Panc1 (cell line): ENCODE measurements at places on chromosomes 11 and 22.

GRCh38 chr22:36478966-36479365 lies 2.5 kb downstream of the TXN2 start:
- no peak overlapping the region for H3K27ac ChIP-seq
- peaks cover 7% of the 10 kb centered on the region for H3K4me1 ChIP-seq
- no peak overlapping the region for H3K4me3 ChIP-seq
- no peaks in the 10 kb centered on the region for H3K27me3 ChIP-seq

DNA sequence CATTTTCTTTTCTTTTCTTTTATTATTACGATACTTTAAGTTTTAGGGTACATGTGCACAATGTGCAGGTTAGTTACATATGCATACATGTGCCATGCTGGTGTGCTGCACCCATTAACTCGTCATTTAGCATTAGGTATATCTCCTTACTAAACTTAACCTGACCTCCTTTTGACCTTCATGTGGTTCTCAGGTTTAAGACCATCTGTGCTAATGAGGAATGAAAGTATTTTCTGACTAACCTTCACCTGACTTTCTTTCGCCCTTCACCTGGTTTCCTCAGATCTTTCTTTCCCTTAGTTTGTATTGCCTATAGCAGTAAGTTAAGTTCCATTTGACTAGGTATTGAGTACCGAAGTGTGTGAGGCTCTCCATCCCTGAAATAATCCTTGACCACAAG lies 6.5 kb downstream of the EXPH5 start:
- H3K27ac ChIP-seq: no peak overlapping the region
- H3K36me3 ChIP-seq: no peaks in the 10 kb centered on the region
- no peak for DNase-seq
- H3K27me3 ChIP-seq: peaks cover 13% of the 10 kb centered on the region

DNA sequence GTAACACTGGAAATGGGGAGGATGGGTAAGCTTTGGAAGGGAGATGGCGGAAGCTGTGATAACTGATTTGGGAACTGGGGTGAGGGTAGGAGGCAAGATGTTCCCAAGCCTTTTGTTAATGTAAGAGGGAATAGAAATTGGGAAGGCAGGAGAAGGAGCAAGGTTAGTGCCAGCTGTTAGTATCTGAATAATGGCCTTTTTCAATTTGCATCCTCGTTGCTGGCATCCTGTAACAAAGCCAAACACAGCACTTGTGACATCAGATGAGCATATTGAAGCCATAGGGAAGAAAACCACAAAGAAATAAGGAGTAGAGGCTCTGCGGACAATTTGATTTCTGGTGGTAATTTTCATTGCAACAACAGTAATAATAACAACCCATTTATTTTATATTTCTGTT lies 70.9 kb upstream of the CLMP start:
- no peaks in the 10 kb centered on the region for H3K36me3 ChIP-seq
- H3K4me1 ChIP-seq: peaks cover 7% of the 10 kb centered on the region; the same call in 1 of the 2 replicates
- peaks cover 11% of the 10 kb centered on the region for H3K27me3 ChIP-seq
- DNase-seq: no peak
- no peak overlapping the region for H3K27ac ChIP-seq

GRCh38 chr11:119511614-119512306 lies 88.8 kb upstream of the THY1 start:
- H3K27me3 ChIP-seq: peaks cover 10% of the 10 kb centered on the region; the same call in 1 of the 2 replicates
- DNase-seq: no peak
- H3K4me3 ChIP-seq: no peak overlapping the region
- no peaks in the 10 kb centered on the region for H3K4me1 ChIP-seq
- H3K27ac ChIP-seq: no peak overlapping the region
- no peaks in the 10 kb centered on the region for H3K36me3 ChIP-seq

DNA sequence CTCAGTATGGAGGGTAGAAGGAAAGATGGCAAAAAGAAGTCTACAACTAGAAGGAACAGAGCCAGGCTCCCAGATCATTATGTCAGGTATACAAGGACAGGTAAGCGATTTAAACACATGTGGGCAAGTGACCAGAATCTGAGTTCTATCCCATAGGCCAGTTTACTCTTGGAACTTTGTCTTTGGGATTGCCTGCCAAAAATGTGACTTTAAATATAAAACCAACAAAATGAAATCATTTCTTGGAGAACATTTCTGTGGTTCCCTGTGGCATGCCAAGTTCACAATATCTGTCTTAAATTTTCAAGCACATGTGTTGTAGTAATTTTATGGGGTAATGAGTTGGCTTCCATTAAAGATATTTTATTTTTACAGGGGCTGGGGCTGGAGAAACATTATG lies 141.0 kb downstream of the SLC17A6 start:
- no peak overlapping the region for H3K27ac ChIP-seq
- no peaks in the 10 kb centered on the region for H3K36me3 ChIP-seq
- no peaks in the 10 kb centered on the region for H3K4me1 ChIP-seq
- DNase-seq: no peak
- no peaks in the 10 kb centered on the region for H3K27me3 ChIP-seq

- DNase-seq: no peak
- no peaks in the 10 kb centered on the region for H3K36me3 ChIP-seq
- no peak overlapping the region for H3K4me3 ChIP-seq
- no peak overlapping the region for H3K27ac ChIP-seq
Observed at GRCh38 chr11:67029146-67029545, 6.2 kb downstream of the SYT12 start.

- H3K27ac ChIP-seq: peak overlapping the region; percentile 99
- H3K4me1 ChIP-seq: peaks cover 100% of the 10 kb centered on the region
- H3K4me3 ChIP-seq: no peak overlapping the region; the same call in 1 of the 2 replicates
- no peaks in the 10 kb centered on the region for H3K27me3 ChIP-seq
Observed at GRCh38 chr11:35160246-35160824, 21.4 kb downstream of the CD44 start.

- H3K27me3 ChIP-seq: no peaks in the 10 kb centered on the region
- peaks cover 9% of the 10 kb centered on the region; the same call in 1 of the 2 replicates for H3K4me1 ChIP-seq
- no peak for DNase-seq
- no peak overlapping the region for H3K27ac ChIP-seq
Observed at GRCh38 chr11:70111269-70112016, 33.3 kb downstream of the ANO1 start.

- H3K27ac ChIP-seq: no peak overlapping the region
- no peak for DNase-seq
- no peaks in the 10 kb centered on the region for H3K4me1 ChIP-seq
Observed at GRCh38 chr11:70281156-70281609, 10.7 kb downstream of the PPFIA1 start.
